ENCODE measurements at places on chromosomes 4 and X.
A peak's percentile ranks its signal among the peaks of the same experiment; 100 is the strongest.

DNA sequence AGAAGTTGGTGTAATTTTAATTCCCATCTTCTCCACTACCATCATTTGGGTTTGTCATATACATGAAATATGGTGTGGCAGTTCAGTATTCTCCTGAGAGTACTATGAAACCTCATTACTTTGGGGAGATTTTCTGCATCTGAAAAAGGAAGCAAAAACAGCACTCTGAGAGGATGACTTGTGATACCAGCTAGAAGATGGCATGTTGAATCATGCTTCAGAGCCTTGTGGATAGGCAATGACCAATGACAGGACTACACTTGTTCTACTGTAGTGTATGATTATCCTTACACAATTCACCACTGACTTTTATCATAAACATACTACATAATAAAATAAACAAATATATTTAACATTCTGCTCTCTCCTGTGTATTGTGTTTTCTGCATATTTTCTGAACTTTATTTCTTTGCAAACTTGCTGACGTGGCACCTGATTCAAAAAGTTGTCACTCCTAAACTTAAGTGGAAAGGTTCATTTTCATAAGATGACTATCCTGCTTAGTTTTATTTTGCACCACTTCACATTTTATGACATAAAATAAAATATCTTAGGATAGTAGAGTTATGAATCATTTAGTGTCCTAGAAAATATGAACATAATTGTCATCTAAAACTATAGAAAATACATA is 991.3 kb downstream of the FSTL5 start:
- DNase-seq: no peak

GRCh38 chrX:146264763-146265375 is 447.2 kb downstream of the SLITRK2 start:
- no peak for DNase-seq

DNA sequence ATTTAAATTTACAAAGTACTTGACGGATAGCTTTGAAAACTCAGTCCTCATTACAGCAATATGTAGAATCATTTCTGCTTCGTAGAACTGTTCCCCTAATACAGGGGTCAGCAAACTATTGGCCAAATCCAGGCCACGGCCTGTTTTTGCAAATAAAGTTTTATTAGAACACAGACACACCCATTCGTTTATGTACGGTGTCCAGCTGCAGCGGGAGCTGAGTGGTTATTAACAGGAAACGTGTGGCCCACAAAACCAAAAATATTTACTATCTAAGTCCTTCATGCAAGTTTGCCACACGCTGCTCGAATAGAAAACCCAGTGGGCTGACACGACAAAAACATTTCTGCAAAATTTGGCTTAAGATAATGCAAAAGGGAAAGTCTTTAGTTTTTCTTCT is 146.5 kb downstream of the AFAP1 start:
- no peak for DNase-seq

GRCh38 chrX:100973411-100973810 is 3.9 kb downstream of the ARL13A start:
- no peak for DNase-seq

GRCh38 chrX:57821703-57822387 is 88.4 kb downstream of the ZXDA start:
- DNase-seq: peak; percentile 20

DNA sequence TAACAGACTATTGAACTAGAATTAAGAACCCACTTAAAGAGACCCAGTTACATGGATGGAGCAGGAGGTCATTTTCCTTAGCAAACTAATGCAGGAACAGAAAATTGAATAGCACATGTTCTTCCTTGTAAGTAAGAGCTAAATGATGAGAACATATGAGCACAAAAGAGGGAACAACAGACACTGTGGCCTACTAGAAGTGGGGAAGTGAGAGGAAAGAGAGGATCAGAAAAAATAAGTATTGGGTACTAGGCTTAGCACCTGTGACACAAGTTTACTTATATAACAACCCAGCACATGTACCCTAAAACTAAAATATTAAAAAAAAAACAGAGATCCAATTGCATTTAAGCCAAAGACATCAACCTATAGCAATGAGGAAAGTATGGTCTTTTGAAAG is 26.2 kb downstream of the ARAP2 start:
- DNase-seq: no peak

GRCh38 chrX:70062961-70063550 is 799 bp downstream of the OTUD6A start:
- DNase-seq: no peak

- peak; percentile 3 for DNase-seq
These were observed 136.5 kb upstream of the GALNTL6 start for GRCh38 chr4:171676555-171677215.

DNA sequence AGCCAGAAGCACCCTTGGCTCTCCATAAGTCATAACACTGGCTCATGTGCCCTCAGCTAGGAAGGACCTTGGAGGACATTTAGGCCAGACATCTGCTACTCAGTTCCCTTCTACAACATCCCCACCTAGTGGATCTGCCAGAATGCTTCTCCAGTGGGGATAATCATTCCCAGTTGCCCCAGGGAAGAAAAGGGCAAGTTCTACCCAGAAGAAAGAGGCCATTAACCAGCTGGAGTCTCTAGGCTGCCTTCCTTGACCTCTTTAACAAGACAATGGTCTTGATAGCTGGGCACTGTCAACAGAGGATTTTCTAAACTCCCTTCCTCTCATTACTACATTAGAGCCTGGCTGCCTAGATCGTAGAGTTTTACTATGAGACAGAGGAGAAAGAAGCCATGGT is 42.0 kb downstream of the LGI2 start:
- peak; percentile 42 for DNase-seq

DNA sequence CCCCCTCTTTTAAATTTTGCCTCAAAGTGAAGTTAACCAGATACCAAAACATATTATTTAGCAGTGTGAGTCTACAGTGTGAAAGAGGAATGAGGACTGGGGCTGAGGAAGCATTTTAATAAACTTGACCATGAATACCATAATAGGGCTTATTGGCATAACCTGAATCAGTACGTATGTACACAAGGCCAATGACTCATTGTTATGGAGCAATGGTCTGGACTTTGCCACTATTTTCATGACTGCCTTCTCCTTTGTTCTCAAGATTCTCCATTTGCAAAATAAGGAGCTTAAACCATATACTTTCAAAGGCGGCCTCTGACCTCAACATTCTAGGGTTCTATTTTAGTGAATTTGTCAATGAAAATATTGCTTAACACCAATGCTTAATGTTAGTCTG is 102.8 kb upstream of the OR13H1 start:
- no peak for DNase-seq

DNA sequence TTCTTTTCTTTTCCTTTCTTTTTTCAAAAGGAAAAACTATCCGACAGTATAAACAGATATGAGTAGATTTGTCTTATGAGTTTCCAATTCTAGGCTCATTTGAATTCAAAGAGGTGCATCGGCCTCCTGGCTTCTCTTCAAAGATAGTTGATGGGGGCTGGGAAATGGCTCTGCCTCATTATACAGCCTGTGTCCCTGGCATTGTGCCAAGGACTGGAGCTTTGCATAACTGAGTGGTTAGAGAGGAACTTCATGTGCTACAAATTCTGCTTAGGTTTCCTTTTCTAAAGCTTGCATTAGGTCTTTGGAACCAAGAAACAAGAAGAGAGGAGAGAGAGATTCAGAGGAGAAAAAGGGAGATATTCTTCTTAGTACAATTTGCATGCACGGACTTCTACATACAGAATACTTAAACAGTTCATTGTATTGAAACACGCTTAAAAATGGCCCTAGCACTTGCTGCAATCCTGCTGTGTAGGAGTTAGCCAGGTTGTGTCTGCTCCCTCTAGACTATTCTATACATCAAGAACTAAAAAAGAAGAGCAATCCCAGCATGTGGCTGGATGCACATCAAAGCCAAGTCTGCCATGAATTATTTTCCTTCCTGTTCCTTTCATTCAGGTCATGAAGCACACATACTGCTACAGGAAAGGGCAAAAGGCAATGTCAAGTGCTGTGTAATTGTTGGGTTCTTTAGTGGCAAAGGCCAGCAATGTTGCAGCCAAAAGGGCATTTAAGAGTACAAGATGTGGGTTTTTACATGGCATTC is 70.9 kb downstream of the INTS12 start:
- no peak for DNase-seq

GRCh38 chr4:89438102-89438831 is 130.7 kb upstream of the GPRIN3 start:
- DNase-seq: peak; percentile 50

DNA sequence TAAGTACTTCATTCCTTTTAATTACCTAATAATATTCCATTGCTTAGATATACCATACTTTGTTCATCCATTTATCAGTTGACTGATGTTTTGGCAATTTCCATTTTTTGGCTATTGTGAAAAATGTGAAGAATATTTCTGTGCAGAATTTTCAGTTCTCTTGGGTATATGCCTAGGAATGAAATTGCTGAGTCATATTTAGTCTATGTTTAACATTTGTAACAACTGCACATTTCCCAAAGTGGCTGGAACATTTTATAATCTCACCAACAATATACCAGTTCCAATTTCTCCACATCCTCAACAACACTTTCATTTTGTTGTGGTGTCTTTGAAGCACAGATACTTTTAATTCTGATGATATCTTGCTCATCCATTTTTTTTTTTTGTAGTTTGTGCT is 215.5 kb downstream of the PDGFC start:
- DNase-seq: no peak

- DNase-seq: no peak
These were observed 171.3 kb downstream of the PTTG2 start for GRCh38 chr4:38131371-38132091.
